Right ventricle myocardium superior (tissue), 1 donor: ENCODE measurements at places on chromosomes 4 and X. TPM values are rescaled to one million over a fixed set of nuclear protein-coding genes. Genes with fewer than 3 reads are reported as not detected.
A peak's percentile ranks its signal among the peaks of the same experiment; 100 is the strongest.

DNA sequence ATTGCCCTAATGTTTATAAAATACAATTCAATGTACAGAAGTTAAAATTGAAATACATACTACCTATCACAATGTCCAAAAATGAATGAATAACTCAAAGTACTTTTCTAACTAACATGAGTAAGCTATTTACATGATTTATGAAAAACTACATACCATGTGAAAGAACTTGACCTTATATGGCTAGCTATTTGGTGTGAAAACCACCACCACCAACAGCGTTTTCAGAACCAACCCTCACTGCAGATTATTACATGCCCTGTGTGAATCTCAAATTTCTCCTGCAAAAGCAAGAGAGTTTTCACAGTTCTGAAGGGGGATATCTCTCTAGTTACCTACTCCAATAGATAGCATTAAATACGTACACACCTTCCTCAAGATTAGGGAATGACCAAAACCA lies 198.5 kb downstream of the SPATA18 start:
- DNase-seq = no peak

DNA sequence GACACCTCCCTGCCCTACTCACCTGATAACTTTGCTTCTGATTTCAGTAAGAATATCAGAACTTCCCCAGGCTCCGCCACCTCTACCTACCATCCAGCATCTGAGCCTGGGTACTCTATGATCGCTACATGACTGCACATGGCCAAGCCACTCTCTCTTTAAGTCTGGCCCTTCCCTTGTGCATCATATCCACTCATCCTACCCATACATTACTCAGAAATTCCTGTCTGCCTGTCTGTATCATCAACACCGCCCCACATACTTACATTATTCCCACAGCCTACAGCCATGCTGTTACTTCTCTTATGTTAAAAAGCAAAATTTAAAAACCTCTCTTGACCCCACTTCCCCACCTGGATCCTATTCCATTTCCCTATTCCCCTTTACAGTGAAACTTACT lies 84.7 kb downstream of the SCD5 start:
- no peak for DNase-seq

DNA sequence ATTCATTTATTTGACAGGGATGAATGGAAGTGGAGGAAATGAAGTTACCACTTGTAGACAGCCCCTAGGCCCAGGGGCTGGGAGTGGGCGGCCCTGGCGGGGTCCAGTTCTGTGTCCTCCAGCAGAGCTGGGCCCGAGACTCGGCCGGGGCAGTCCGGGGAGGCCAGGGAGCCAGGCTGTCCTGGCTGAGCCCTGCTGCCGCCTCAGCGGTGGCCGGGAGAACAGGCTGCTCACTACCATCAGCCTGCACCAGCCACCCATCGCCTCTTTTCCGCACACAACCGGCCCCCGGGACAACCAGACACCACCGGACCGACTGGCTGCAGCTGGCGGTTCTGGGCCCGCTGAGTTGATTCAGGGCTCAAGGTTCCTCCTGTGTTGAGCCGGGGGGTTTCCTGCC lies 25.6 kb downstream of the CLDN34 start:
- DNase-seq = no peak

- DNase-seq = no peak
Measured at GRCh38 chr4:18733961-18734360, 712.4 kb upstream of the LCORL start.

DNA sequence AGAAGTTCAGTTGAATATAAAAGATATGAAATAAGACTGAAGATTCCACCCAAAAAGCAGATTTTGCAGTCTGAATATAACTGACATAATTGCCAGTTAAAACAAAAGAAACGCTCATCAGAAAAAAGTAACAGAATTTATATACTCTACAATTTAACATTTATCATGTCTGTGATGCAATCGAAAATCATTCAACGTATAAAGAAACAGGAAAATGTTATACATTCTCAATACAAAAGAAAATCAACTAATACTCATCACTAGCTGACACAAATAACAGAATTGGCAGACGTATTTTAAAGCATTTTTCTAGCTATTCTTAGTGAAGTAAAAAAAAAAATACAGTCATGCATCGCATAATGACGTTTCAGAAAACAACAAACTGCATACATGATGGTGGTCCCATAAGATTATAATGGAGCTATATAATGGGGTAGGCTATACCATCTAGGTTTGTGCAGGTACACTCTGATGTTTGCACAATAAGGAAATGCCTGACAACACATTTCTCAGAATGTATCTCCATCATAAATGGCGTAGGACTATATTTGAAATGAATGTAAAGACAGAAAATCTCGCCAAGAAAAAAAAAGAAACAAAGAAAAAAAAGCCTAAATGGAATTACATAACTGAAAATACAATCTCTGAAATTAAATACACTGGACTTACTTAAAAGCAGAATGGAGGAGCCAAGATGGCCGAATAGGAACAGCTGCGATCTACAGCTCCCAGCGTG lies 34.3 kb downstream of the OR13H1 start:
- no peak for DNase-seq

DNA sequence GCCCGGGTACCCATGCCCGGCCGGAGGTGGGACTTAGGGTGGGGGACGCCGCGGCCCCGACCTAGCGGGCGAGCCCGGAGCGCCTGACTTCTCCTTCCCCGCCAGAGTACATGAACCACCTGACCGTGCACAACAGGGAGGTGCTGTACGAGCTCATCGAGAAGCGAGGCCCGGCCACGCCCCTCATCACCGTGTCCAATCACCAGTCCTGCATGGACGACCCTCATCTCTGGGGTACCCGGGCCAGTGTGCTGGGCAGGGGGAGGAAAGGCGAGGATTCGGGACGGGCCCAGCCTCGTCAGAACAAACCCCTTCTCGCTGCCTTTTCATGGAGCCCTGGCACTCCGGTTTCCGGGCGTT lies 622 bp downstream of the TAFAZZIN start:
- DNase-seq = peak; percentile 78

DNA sequence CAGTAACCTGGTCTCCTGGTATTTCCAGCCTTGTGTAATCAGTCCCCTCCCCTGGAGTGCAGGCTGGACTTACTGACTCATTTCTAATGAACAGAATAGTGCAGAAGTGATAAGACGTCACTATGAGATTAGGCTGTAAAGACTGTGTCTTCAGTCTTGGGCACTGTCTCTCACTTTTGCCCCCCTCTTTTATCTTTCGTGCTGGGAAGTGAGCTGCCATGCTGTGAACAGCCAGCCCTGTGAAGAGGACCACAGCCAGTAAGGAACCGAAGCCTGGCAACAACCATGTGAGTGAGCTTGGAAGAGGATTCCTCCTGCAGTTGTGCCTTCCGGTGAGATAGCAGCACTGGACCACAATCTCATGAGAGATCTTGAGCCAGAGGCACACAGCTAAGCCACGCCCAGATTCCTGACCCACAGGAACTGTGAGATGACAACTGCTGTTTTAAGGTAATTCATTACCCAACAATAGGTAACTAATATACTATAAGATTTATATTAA lies 67.5 kb upstream of the GPR34 start:
- no peak for DNase-seq

GRCh38 chrX:2933125-2933900 lies 4.2 kb upstream of the ARSD start:
- DNase-seq = no peak

GRCh38 chr4:172169871-172170270 lies 356.7 kb downstream of the GALNTL6 start:
- no peak for DNase-seq

GRCh38 chr4:183757060-183757459 lies 98.0 kb downstream of the TRAPPC11 start:
- no peak for DNase-seq

GRCh38 chr4:30801876-30802275 lies 81.7 kb downstream of the PCDH7 start:
- no peak for DNase-seq

GRCh38 chrX:143298663-143299241 lies 218.5 kb downstream of the SPANXN3 start:
- no peak for DNase-seq

DNA sequence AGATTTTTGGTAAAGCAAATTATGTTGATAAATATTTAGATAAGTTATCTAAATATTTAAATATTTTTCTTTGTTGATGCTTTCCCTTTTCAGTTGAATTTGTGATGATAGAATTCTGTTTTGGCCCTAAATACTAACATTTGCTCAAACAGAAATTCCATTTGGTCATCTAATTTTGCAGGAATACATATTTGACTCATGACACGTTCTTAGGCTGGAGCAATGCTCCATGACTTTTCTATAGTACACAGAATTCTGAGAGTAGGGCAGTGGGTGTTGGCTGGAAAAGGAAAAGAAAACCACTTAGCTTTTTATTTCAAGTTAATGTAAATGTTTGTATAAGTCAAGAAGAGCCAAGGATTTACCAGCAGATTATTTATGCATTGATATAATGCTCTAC lies 58.6 kb upstream of the GK2 start:
- no peak for DNase-seq

PNMA3 gene
- 2.5 TPM for total RNA-seq

NLRP2B gene
- not detected for total RNA-seq

MRPL1 gene
- total RNA-seq = 44.8 TPM

EXOC1L gene
- total RNA-seq = not detected

SLC49A3 gene
- total RNA-seq = 14.6 TPM

SUPT20HL1 gene
- total RNA-seq = not detected

TCP11X2 gene
- total RNA-seq = not detected
